ENCODE measurements at places on chromosomes 7 and 10.

DNA sequence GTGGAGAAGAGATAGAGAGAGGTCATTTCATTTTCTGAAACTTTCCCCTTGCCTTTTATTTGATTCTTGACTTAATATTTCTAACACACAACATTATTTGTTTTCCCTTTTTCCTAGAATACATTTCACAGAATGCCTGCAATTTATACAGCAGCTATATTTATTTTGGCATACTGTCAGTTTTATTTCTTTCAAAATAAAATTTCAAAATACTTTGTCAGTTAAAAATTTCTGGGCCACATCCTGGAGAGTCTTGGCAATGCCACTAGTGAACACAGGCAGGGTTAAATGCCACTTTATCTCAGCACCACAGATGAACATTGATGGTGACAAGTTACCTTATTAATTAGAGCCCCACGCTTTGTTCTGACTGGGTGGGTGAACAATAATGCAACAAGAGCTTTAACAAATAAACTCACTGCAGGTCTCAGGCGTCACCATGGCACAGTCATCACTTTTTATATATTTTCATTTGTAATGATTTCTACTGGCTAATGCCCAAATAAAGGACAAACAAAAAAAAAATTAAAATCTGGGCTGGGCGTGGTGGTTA is 494.0 kb downstream of the KIF20B start:
- no peak for DNase-seq

DNA sequence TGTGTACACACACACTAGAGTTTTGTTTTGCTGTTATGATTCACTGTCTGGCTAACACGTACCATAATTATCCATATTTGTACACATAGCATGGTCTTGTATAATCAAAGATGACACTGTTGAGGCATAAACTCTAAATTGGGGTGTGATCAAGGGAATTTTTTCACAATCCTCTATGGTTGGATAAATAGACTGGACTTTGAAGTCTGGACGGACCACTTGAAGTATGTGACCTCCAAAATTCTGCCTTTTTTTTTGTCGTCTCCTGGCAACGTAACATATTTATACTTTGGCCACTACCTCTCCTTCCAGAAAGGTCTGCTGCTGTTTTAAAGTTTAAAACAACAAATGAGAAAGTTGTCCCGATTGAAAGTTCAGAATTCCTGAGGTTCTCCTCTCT is 193.4 kb downstream of the CACNB2 start:
- DNase-seq: no peak

- no peak for DNase-seq
Measured at GRCh38 chr10:119378737-119379067, 163.8 kb downstream of the RGS10 start.

DNA sequence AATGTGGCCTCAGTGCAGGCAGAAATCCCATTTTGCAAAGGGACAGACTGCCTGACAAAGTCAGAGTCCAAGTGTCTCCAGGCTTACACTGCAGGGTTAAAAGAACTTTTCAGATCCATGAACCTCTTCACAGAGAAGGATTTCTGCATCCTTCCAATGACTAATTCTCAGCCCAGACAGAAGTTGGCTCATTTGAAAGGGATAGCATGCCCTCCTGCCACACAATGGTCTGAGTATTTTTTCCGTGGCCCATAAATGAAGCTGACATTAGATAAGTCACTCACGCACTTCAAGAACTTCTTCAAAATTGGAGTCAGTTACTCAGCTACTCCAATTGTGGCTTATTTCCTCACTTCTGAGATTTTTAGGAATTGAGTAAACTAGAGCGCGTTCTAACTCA is 170.2 kb downstream of the PLXNA4 start:
- no peak for DNase-seq

Data from fibroblast of skin of right quadriceps (primary cell).